ENCODE measurements at places on chromosomes 12 and 14. TPM values are rescaled to one million over a fixed set of nuclear protein-coding genes. Genes with fewer than 3 reads are reported as not detected.
A peak's percentile ranks its signal among the peaks of the same experiment; 100 is the strongest.

- DNase-seq = no peak
Measured at GRCh38 chr12:16472631-16473030, 125.2 kb downstream of the MGST1 start.

DNA sequence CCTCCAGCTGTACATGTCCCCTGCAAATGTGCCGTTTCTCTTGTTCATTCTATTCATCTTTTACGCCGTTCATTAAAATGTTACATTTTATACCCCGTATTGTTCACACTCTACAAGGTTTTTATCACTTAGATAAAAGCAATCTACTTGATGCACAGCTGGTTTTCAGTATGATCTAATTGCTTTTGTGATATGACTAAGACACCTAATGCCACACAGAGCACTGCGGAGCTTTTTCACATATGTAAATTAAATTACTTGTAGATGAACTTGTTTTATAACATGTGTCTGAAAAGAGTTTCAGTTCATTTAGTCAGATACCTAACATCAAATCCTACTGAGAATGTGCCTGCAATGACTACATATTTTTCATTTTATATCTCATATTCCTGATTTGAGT lies 40.9 kb upstream of the RERGL start:
- DNase-seq = no peak

DNA sequence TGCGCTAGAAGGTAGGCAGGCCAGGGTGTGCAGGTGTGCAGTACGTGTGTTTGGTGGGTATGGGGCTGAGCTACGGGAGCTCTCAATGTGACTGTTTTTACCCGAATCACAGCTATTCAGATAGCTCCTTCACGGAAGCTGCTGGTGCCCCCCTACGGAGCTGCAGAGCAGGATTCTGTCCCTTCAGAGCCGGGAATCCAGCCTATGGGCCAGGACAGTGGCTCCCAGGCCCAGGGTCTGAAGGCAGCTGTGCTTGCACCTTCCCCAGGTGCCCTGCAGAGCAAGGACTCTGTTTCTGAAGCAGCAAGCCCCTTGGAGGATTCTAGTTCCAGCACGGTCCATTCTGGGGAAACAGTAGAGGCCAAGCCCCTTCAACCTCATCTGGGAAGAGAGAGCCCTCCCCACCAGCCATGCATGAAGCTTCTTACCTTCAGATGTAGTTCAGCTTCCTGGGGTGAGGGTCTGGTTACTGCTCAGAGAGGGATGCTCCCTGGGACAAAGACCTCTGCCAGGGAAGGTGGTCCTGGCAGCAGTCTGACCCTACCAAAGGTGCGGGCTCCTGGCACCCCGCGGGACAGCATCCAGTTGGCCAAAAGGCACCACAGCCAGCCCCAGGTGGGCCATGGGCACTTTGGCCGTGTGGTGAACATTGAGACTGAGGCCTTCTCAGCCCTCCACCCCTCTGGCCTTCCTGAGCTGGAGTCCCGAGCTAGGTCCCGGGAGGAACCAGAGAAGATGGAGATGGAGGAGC lies 29.1 kb downstream of the PLEKHH1 start:
- DNase-seq = no peak

- peak; percentile 33 for DNase-seq
Measured at GRCh38 chr14:73295198-73295796, 58.0 kb downstream of the PAPLN start.

DNA sequence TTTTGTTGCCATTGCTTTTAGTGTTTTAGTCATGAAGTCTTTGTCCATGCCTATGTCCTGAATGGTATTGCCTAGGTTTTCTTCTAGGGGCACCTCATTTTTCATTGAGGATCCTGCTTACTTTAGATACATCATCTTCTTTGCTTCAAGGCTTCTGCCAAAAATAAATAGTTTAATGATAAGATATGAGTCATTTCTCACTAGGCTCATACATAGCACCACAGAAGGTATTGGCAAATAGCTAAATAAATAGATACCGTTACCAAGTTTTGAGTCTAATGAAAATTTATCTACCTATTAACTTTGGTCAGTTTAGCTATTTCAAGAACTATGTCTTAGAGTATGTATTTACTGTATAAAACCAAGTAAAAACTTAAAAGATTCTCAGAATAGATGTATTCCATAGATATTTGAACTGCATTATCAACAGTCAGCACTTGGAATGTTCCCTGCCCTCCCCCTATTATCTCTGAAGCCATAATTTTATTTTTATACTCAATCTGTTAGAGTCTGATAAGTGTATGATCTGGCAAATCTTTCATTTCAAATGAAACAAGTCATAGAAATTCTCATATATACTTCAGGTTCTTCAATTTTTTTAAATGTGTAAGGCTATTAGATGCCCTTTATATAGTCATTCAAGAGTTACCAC lies 310.2 kb downstream of the CCDC91 start:
- no peak for DNase-seq

ENDOU gene
- not detected for total RNA-seq

DNA sequence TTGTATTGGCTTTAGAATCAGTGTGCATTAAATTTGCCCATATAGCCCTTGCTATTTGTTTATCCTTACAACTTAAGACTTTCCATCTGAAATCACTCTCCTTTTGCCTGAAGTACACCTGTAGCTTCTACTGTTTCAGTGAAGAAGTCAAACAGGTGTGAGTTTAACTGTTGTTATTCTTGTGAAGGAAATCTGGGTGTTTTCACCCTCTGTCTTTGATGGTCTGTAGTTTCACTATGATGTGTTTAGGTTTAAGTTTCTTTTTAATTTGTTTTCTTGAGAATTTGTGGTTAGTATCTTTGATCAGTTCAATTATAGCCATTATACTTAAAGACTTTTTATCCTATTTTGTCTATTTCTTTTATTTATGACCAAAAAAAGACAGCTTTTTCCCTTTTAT lies 68.9 kb upstream of the BBS10 start:
- no peak for DNase-seq

GRCh38 chr14:98582276-98582675 lies 689.7 kb downstream of the BCL11B start:
- DNase-seq = no peak

CCDC197 gene
- not detected for total RNA-seq

DNA sequence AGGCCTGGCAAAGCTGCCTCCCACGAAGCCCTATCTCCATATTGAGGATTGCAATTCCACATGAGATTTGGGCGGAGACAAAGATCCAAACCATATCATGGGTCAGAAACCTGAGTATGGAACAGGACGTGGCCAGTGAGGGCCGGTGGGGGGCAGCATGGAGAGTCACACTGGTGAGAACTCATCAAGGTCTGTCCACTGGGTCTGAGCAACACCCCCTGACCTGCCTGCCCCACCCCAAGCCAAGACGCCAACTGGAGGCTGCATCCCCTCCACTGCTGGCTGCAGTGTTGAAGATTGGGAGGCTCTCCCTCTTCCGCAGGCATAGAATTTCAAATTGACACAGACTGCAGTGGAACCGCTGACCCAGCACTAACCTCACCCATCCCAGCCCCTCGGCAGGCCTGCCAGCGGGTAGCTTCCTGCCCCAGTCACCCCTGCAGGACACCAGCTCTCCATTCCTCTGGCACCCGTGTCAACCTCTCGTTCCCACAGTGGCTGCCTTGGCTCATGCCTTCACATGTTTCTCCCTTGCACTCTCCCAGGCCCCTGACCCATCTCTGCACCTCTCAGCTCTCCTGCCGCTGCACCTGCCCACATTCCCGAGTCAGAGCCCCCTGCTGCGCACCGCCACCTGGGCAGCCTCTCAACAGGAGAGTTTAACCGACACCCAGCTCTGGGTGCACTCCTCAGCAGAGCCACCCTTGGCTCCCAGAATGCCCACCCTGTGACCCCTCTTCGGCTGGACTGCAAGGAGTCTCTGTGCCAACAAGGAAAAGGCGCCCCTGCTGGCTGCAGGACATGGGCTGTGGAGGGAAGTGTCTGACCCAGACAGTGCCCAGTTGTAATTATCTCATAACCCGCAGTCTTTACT lies 45.2 kb upstream of the PPP2R5C start:
- DNase-seq = no peak

DNA sequence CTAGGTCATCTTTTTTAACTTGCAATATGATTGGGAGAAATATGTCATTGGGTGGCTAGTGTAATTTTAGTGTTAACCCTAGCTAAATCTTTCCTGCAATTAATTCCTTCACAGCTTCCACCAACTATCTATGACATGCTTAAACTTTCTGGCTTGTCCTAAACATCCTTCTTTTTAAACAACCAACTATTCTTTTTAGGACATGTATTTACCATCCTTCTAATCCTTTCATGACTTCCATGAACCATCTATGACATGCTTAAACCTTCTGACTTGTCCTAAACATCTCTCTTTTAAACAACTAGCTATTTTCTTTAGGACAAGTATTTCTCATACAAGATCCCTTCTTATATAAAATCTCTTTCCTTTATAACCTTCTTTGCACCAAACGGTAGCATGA lies 179.6 kb upstream of the PDZRN4 start:
- no peak for DNase-seq

DNA sequence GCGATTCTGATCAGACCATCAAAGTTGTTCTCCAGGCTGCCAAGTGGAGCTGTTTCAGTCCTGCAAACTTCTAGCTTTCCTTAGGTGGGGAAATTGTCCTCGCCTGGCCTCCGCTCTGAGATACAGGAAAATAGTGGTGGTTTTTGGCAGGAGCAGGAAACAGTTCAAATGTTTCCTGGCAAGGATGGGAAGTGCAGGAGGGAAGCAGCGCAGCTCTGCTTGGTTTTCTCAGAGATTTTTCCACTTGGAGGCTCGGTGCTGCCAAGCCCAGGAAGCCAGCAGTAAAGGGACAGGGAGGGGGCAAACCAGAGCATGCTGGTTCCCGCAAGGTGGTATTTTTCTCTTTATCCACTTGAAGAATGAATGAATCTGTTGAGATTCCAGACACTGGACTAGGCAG lies 17.0 kb downstream of the TMEM63C start:
- DNase-seq = no peak

DNA sequence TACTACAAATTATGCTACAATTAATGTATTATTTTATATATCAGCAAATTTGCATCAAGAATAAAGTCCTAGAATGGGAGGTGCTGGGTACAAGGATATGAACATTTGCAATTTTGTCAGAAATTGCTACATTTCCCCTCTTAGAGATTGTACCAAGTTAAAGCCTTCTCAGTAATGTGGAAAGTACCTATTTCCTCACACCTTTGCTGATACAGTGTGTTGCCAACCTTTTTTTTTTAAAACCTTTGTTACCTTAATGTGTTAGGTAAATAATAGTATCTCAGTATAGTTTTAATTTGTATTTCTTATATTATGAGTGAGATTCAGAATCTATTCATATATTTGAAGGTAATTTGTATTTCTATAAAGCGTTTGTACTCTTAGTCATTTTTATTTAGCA lies 95.4 kb upstream of the HIF1A start:
- DNase-seq = no peak

- no peak for DNase-seq
Measured at GRCh38 chr14:55102141-55102621, 26.9 kb upstream of the LGALS3 start.

DNA sequence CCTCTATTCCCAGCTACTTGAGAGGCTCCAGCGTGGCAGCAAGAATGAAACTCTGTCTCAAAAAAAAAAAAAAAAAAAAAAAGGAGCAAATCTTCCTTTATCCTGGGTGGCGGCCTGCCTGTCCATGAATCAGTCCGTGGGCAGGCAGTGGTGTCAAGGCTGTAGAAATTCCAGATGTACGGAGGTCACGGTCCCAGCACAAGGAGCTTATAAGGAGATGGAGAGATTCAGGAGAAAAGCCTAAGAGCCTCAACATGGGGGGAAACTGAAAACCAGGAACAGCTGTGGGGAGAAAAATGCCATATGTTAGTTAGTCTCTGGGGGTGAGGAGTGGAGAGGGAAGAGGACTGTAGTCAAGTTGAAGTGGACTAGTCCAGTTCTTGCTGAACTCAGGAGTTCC lies 130.5 kb upstream of the CRY1 start:
- DNase-seq = no peak

- no peak for DNase-seq
Measured at GRCh38 chr12:115223991-115224390, 540.0 kb upstream of the TBX3 start.

DNA sequence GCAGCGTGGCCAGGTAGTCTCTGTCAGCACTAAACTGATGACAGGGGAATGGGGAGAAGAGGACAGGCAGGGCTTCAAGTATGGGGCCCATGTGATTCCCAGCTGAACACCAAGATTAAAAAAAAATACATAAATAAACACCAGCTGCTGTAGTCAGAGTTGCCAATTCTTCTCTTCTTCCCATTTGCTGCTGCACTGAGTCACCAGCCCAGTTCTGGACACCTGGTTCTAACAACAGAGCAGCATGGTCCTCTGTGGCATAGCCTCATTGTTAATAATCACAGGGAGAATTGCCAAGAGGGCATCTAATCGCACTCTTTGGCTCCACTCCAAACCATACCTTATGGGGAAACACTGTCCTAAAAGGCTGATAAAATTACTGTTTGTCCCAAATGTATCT lies 15.1 kb downstream of the PPM1H start:
- no peak for DNase-seq

GRCh38 chr14:61362072-61362750 lies 40.8 kb downstream of the PRKCH start:
- DNase-seq = no peak

DNA sequence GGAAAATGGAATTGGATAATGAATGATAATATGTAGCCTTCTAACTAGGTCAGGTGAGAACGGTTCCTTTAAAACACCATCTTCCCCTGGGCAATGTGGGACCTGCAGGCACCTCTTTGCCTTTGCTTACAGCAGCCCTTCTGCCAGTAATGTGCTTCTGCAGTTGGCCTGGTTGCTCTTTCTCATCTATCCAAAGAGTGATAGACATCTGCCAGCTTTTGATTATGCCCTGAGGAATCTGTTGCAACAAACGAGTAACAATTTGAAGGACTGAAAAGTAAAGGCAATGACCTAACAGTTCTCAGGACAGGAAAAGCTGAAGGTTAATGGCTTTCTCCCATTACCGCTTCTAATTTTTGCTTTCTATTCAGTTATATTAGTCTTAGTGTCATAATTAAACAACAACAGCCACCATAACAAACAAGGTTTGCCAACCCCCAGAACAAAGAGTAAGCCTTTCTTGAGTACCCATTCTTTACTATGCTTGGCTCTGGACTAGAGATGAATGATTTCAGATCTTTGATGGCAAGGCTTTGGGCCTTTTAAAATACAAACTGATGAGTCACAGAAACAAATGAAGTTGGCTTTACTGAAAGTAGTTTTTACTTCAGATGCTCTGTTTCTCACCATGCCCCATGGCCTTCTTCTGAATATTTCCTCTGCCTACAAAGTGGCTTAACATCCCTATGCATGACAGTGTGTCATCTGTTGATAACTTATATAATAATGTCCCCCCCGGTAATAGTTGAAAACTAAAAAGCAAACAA lies 76.1 kb upstream of the KRR1 start:
- DNase-seq = no peak

DNA sequence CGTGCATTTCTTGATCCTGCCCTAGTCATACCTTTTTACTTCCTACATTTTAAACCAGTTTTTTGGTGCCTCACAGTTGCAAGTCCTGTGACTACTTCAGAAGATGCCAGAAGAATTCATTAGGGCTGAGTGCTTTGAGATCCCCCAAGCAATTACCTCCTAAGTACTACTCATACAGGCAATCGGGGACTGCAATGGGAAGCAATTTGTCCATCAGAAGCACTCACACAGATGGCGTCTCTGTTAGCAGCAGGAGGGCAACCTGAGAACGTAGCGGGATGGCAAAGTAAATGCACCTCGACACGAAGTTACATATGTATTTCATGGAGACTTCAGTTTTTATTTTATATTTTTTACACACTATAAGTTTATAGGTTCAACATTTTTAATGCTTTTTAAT lies 188.3 kb downstream of the CAPZA3 start:
- DNase-seq = no peak

- DNase-seq = no peak
Measured at GRCh38 chr14:47662466-47662865, 12.9 kb downstream of the MDGA2 start.

GRCh38 chr12:15227004-15227679 lies 5.9 kb upstream of the RERG start:
- DNase-seq = peak; percentile 42
